ENCODE measurements at places on chromosomes 7 and 10.
A peak's percentile ranks its signal among the peaks of the same experiment; 100 is the strongest.

DNA sequence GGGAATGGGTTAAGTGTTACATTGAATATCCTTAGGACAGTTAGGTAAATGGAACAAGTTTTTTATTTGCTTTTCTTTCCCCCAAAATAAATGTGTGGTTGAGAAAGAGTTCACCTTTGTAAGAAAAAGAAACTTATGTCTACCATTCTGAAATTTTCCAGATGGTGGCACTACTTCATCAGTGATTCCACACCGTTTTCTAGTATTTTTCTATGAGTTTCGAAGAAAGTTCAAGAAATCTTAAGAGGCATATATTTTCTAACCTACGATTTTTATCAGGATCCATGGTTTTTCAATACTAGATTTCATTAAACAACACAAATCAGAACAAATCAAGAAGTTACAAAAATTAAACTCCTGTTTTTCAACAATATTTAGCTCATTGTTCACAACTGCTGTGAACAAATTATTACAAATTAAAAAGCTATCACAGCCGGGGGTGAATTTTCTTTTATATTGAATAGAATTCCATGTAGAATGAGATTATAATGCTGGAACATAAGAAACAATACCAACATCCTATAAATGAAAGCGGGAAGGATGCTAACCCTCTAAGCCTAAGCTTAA lies 163.1 kb upstream of the NPVF start:
- peak; percentile 10 for DNase-seq

GRCh38 chr7:141700848-141701371 lies 1.1 kb downstream of the DENND11 start:
- peak; percentile 30 for DNase-seq

DNA sequence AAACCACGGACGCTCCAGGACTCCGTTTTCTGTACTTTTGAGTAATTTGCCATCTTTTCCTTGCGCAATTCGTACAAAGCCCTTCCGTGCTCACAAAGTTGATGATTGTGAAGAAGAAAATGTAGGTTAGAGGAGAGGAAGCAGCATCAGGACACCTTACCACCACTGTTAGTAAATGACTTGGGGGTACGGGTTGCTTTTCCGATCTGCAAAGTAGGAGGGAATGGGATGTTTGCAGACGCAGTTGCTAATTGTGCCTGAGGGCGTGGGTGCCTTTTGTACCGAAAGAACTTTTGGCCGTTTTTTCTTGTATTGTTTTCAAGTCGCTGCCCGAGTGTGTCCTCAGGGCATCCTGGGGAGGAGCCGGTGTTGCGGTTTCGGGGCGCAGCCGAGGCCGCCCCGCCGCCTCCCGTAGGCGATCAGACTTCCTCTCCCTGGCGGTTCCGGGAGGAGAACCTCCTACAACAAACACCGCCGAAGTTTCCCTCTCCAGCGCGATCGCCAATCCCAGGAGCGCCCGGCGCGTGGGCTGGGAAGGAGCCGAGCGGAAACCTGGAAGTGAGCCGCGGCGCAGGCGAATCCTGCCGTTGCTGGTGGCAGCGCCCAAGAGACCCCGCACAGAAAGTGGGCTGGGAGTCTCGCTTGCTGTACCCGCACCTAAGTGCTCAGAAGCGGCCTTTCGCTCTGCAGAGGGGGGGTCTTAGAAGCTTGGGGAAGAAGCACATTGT lies 1.0 kb downstream of the PRR15 start:
- DNase-seq = peak; percentile 78

GRCh38 chr10:33939892-33940291 lies 605.4 kb upstream of the NRP1 start:
- no peak for DNase-seq

- peak; percentile 93 for DNase-seq
These were observed 102.8 kb upstream of the ZNF438 start for GRCh38 chr10:31134311-31134952.

GRCh38 chr7:103823084-103823483 lies 166.4 kb downstream of the RELN start:
- no peak for DNase-seq

All from ELR (cell line).